ENCODE measurements at places on chromosomes 5 and 9.

- no peak for DNase-seq
These were observed 104.3 kb downstream of the FGF18 start for GRCh38 chr5:171523781-171524180.

DNA sequence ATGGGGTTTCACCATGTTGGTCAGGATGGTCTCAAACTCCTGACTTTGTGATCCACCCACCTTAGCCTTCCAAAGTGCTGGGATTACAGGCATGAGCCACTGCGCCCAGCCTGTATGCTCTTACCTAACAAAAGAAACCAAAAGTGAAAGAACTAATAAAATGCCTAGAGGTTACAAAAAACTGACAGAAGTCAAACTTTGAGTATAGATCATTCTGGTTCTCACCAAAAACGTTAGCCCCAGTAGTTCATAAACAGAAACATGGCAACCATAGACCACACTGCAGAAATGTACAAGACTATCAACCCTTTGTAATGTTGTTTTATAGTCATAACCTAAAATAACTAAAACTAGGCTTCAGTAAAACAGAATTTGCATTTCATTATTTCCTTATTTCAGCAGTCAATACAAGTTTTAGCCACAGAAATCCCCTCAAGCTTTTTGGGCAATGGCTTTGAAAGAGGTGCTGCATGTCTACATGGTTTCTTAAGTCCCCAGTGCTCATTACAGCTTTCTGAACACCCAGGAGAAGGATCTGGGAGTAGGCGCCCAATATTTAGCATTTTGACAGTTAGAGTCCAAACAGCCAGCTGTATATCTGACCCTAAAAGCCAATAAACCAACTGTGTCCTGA lies 72.5 kb downstream of the EPB41L4A start:
- no peak for DNase-seq

- DNase-seq = no peak
These were observed 231.9 kb downstream of the AP3B1 start for GRCh38 chr5:78062645-78063044.

DNA sequence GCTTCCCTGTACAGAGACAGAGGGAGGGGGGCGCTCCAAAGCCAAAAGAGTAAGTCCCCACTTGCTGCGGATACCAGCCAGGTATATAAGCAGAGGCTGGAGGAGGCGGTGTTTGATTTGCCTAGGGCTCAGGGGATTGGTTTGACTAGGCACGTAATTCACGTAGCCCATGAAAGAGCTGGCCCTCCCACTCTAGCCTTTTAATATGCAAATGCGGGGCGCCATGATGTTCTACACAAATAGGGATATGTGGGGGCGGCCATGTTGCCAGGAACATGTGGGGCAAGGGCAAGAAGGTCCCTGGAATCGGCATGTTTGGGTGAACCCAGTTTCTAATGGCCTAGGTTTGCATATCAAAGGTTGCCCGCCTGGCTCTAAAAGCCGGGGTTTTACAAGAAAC lies 3.3 kb upstream of the PRLR start:
- no peak for DNase-seq

- no peak for DNase-seq
These were observed 19.9 kb upstream of the TMEM250 start for GRCh38 chr9:136138566-136138965.
